Dermis blood vessel endothelial cell (primary cell): ENCODE measurements at places on chromosomes 1 and 21. TPM values are rescaled to one million over a fixed set of nuclear protein-coding genes. Genes with fewer than 3 reads are reported as not detected.

- no peak for DNase-seq
Measured at GRCh38 chr1:97254731-97255463, 533.3 kb downstream of the PTBP2 start.

GRCh38 chr1:204859861-204860267 is 10.8 kb upstream of the NFASC start:
- no peak for DNase-seq

DNA sequence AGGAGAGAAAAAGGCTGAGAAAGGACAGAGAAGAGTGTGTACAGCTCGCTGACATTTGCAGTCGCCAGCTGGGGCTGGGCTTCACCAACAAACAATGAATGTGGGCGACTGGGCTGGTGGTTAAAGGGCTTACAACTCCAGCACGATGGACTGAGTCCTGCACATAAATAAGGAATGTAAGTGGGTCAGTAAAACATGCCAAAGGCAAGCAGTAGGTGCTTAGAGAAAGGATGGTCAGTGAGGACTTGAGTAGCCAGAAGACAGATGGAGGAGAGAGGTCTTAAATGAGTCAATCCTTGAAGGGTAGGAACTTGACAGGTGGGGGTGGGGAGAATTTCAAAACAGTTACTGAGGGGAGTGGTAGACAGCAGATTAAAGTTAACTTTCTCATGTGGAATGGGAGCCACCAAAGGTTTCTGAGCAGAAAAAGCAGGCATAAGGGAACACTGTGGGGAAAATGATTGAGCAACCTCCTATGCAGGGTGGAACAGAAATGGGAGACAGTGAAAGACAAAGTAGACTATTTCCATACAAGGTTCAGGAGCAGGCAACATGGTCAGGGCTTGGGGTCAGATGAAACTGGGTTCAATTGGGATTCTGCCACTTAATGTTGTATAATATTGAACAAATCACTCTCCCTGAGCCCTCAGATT is 37.4 kb downstream of the GADD45A start:
- no peak for DNase-seq

GRCh38 chr1:95850763-95851162 is 616.8 kb downstream of the RWDD3 start:
- DNase-seq: no peak

- DNase-seq: no peak
Measured at GRCh38 chr1:29653886-29654450, 417.6 kb downstream of the PTPRU start.

- DNase-seq: no peak
Measured at GRCh38 chr1:220892997-220893700, 13.9 kb downstream of the HLX start.

- peak; percentile 78 for DNase-seq
Measured at GRCh38 chr1:50605186-50605875, 182.1 kb upstream of the DMRTA2 start.

GRCh38 chr21:15842565-15842880 is 112.7 kb downstream of the USP25 start:
- no peak for DNase-seq

DNA sequence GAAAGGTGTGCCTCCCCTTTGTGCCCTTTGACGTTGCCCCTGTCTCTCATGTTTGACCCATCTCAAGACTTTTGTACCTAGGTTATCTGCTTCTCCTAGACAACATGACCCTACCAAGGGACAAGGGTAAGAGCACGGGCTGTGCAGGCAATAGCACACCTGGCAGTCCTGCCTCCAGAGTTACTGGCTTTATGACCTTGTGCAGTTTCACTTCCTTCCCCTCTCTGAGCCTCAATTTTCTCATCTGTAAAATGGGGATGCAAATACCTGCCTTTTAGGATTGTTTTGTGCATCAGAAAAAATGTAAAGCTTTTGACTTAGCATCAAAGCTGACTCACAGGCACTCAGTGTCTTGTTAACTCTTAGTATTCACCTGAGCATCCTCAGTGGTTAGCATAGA is 36.4 kb downstream of the ELK4 start:
- DNase-seq: no peak

CLEC20A gene
- 0.09 TPM in 1 of 2 replicates, not detected in the other for total RNA-seq

REN gene
- total RNA-seq: not detected in 2 replicates

TMCO4 gene
- 10.6 and 11.4 TPM in 2 replicates for total RNA-seq

TEX38 gene
- total RNA-seq: 0.34 TPM in 1 of 2 replicates, not detected in the other

PPFIA4 gene
- total RNA-seq: 0.14 and 0.17 TPM in 2 replicates

NTMT2 gene
- total RNA-seq: not detected in 2 replicates
